ENCODE measurements at places on chromosomes 1 and 21.

DNA sequence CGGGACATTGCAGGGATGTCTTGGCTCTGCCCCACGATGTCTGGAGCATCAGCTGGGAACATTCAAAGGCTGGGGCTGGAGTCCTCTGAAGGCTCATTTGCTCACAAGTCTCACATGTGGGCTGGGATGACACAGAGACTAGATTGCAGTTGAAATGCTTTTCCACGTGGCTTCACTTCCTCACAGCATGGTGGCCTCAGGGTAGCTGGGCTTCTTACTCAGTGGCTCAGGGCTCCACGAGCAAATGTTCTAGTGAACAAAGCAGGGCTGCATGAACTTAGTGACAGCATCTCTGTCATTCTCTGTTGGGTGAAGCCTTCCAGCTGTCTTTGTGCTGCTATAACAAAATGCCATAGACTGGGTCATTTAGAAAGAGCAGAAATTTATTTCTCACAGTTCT lies 247.0 kb upstream of the POU3F1 start:
- no peak for DNase-seq

DNA sequence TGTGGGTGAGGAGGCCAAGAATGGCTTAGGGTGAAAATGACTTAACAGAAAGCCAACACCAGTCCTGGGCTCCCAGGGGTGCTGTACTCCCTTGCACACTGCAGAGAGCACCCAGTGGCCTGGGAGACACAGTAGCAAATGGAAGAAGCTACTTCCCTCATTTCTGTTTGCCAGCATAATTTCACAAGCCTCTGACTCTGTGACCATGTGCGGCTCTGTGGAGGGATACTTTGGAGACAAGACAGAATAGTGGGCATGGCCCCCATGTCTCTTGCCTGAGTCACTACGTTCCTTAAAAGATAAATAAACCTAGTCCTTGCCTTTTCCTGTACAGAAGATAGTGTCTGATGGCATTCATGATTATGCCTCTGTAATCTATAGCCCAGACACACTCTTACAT lies 38.1 kb downstream of the TRIM62 start:
- DNase-seq, result no peak

DNA sequence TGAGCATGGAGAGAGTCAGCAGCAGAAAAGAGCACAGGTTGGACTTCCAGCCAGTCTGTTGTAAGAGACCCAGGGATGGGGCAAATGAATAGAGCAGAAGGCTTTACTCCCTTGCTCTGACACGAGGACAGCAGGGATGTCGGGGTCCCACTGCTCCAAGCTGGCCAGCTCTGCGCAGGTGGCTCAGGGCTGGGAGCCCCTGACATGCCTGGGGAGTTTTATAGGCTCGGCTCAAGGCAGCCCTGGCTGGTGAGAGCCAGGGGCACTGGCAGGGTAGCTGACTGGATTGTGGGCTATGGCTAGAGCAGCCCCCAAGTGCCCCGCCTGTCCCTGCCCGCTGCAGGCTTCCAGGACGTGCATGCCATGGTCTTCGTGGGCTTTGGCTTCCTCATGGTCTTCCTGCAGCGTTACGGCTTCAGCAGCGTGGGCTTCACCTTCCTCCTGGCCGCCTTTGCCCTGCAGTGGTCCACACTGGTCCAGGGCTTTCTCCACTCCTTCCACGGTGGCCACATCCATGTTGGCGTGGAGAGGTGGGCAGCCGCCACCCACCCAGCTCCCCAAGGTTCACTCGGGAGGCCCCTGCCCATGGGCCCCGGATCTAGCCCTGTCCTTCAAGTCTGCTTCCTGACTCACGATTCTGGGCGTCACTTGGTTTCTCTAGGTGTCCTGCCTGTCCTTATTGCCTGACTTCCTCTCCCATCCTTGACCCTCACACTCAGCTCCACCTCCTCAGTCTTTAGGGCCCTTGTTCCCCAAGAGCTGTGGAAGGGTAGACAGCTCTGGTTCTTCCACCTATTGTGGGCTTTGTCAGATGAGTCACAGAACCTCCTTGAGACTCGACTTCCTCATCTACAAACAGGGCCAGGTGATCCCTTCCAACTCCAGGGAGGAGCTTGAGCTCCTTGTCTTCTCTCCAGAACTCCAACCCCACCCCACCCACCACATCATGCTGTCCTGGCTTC lies 8.2 kb downstream of the RHBG start:
- no peak for DNase-seq

- DNase-seq, result no peak
These were observed 13.6 kb downstream of the NUP210L start for GRCh38 chr1:154141240-154141639.

DNA sequence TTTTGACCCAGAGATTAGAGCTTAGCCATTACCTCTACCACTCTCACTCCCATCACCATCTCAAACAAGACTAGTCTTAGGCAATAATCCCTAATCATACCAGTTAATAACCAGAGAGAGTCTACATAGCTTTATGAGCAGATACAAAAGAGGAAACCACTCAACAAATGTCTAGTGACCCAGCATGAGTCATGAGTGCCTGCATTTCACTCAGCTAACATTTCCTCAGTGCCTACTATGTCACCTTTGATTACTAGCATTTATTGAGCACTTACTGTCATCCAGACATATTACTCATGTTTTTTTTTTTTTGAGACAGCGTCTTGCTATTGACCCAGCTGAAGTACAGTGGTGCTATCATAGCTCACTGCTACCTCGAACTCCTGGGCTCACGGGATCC lies 35.9 kb upstream of the GALNT2 start:
- DNase-seq, result no peak

GRCh38 chr1:99943223-99943794 lies 26.5 kb upstream of the SLC35A3 start:
- DNase-seq, result no peak

Data from stimulated activated CD4-positive, alpha-beta T cell treated with anti-CD3 and anti-CD28 coated beads, TNF-alpha, amount 100 ng/mL, for 48 hours (primary cell).